ENCODE measurements at places on chromosomes 6 and 20.

- DNase-seq = no peak
Measured at GRCh38 chr20:11473983-11474382, 443.7 kb upstream of the BTBD3 start.

- DNase-seq = no peak
Measured at GRCh38 chr6:113094779-113095178, 747.6 kb downstream of the RFPL4B start.

- DNase-seq = no peak
Measured at GRCh38 chr20:23753194-23753548, 2.4 kb upstream of the CST1 start.

DNA sequence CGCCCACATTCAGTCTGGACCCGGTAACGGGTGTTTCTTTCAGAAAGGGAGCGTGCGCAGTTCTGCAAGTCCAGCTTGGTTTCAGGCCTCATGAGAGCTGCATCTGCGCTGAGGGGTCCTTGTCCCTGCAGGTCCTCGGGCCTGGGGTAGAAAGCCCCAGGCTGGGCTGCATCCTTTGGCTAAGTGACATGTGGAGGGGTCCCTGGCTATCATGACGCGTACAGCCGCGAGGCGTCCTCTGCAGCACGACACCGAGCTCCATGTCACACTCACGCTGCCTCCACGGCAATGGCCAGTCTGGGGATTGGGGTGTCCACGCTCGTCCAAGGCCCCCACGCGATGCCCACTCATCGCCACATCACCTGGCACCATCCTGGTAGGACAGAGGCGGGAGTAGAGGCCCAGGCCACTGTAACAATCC, 1.7 kb upstream of the KIF25 start:
- no peak for DNase-seq

DNA sequence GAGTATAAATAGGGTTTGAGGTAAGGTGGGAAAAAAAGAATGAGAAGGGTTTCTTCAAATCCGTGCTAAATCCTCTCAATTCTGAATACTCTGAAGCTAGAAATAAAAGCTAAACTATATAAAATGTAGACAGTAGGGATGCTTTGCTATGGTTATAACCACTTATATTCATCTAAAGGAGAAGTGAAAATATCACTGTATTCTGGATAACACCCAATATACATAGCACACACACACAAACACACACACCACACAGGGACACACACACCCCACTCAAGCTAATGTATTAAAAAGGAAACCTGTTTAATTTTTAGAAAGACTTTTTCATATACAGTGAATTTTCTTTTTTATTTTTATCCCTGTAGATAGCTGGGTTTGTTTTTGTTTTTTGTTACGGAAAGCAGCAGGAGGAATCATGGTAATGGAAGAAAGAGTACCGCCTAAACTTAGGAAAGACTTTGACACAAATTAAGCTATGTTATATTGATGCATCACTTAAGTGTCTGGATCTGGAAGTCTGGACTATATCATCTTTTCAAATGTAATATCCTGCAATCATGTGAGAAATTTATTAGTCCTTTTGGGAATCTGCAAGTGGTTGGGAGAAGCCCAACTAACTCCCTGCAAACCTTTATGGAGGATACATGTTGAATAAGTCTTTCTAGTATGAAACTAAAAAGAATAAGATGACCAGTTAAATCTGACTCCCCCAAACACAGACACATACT, 68.4 kb upstream of the FABP7 start:
- DNase-seq = no peak

GRCh38 chr20:56828402-56828801, 199.3 kb downstream of the TFAP2C start:
- no peak for DNase-seq

DNA sequence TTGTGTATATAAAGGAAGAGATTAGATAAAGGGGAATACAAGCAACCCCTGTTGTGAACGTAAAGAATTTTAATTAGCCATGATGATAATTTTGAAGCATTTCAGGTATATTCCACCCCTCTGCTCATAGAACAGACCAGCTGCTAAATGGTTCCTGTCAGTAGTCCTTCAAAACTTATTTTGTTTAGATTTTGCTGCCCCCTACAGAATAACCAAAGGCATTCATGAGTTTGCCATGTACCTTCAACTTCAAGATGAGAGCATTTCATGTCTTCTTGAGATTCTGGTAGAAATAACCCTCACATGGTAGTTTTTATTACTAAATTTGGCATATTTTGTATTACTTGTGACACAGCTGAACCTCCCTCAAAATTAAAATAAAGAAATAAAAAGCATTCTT, 1586.7 kb downstream of the HACE1 start:
- DNase-seq = no peak

- DNase-seq = no peak
Measured at GRCh38 chr6:35790683-35791082, 6.4 kb downstream of the CLPS start.

DNA sequence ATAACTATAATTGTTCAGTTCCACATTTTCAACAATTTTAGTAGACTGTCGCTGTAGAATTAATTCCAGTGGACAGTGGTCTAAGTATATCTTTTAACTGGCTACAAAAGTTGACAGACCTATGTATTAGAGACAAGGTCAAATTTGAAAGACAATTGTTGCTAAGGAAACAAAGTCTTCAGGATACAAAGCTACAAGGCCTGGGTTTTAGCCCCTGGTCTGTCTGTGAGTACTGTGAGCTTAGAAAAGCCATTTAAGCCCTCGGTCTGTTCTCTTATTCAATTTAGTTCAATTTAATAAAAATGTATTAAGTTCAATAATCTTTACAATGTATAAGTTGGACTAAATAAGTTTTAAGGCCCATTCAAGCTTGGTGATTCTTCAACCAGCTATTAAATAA, 352.5 kb downstream of the HDGFL1 start:
- DNase-seq = no peak

DNA sequence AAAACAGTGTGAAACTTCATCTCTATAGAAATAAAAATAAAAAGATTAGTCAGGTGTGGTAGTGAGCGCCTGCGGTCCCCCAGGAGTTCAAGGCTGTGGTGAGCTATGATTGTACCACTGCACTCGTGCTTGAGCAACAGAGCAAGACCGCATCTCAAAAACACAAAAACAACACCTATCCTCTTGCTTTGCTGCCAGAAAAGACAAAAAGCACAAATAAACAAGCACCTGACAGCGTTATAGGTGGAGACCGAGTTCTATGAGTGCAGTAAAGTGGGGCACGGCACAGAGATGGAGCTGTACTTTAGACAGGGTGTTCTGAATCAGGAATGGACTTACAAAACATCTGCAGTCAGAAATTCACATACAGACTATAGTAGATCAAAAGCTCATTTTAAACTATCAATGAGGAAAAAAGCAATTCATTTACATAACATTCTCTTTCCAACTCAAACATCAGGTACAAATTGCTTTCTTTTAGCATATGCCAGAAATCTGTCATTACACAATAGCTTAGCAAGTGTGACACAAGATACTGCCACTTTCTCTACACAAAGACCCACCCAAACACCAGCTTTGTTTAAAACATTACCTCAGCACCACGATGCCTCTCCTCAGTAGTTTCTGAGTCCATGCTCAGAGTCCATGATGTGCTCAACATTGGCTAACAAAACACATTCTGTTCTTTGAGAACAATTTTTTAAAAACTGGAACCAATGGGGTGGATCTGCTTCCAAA, 10.1 kb downstream of the EZR start:
- no peak for DNase-seq

- no peak for DNase-seq
Measured at GRCh38 chr20:40711079-40711478, 22.0 kb upstream of the MAFB start.

GRCh38 chr6:23823421-23823820, 302.6 kb upstream of the NRSN1 start:
- DNase-seq = no peak

DNA sequence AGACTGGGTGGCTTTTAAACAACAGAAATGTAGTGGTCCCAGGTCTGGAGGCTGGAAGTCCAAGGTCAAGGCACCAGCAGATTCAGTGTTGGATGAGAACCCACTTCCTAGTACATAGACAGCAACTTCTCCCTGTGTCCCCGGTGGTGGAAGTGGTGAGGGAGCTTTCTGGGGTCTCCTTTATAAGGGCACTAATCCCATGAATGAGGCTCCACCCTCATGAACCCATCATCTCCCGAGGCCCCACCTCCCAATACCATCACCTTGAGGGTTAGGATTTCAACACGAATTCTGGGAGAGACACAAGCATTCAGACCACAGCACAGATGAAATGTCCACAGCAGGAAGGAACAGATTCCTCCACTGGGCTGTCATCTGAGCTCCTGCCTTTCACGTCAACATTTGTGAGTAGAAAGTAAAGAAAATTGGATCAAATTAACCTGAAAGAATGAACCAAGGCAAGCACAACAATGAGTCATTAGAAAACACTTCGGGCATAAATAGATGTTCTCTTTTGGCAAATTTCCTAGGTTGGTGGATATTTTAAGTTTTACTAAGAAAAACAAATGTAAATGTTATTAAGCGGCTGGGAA, 130.7 kb downstream of the RNASET2 start:
- DNase-seq = no peak

DNA sequence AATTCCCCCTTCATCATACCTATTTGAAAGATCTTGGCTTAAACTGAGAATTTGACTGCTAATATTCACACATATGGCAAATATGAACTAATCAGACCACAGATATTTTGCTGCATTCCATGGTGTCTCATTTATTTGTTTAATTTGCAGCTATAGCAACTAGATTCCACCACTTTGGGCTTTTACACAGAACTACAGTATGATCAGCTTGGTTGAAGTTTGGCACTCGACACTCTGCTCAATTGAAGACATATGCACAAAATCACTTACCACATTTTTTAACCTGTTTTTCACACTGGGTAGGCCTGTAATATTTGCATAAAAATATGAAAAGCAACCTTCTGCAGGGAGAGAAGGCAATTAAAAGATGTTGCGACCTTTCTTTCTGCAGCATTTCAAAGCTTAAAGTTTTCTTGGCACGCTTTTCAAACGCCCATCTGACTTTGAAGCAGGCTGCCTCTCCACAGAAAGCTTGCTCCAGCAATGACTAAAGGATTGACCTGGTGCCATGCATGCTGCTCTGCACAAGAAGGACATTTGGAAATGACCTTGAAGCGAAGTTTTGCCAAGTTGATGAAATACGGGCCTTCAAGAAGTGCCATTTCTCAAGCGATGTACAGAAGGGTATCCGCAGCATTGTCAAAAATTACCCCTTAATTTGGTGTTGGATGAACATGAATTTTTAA, 126.7 kb downstream of the AIG1 start:
- no peak for DNase-seq

DNA sequence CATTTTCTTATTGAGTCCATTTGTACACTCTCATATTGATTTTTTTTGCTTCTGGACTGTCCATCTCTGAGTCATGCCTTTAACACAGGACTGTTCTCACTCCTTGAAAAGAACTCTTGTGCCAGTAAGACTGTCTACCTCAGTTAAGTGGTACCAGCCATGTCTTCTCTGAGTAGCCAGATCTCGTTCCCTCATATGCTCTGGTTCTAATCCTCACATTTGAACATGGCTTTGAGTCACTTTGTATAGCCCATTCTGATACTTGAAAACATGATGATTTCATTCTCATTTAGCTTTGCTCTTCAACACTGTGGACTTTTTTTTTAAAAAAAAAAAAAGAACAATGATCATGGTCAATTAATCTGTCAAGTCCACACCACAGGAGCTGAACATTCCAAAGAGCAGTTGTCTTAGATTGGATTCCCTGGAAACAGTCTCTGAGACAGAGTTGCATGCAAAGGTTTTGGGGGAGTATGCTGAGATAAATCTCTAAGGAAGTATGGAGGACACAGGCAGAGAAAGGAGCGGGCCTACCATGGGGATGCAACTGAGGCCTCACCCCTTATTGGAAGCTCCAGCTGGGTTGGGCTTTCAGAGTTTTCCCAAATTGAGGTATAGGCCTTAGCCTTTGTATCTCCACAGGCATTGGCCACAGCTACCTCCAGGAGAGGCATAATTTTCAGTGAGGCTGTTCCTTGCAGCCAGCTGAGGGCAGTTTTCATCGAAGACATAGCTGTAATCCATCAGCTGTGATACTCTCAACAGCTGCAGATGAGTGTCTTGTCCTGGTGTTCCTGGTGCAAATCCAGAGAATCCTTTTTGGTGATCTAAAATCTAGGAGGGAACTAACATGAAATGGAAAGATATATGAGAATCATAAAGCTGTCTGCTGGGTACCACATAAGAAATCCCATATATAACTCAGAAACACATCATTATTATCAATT, 6.0 kb upstream of the PTCHD4 start:
- DNase-seq = no peak

- no peak for DNase-seq
Measured at GRCh38 chr20:50737352-50737751, 6.0 kb downstream of the PARD6B start.

DNA sequence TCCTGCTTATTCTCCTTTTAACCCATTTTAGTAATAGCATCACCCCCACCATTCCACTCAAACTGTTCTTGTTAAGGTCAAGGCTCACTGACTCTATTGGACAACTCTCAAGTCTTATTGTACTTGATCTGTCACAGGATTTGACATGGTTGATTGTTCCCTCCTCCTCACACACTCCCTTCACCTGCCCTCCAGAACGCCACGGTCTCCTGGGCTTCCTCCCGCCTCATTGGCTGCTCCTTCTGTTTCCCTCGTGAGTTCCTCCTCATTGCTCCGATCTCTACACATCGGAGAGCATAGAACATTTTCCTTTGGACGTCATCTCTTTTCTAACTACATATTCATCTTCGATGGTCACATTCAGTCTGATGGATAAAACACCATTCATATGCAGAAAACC, 55.1 kb downstream of the STMND1 start:
- DNase-seq = no peak

- no peak for DNase-seq
Measured at GRCh38 chr6:123420512-123420911, 216.2 kb downstream of the TRDN start.

- no peak for DNase-seq
Measured at GRCh38 chr20:11652128-11652527, 265.6 kb upstream of the BTBD3 start.

DNA sequence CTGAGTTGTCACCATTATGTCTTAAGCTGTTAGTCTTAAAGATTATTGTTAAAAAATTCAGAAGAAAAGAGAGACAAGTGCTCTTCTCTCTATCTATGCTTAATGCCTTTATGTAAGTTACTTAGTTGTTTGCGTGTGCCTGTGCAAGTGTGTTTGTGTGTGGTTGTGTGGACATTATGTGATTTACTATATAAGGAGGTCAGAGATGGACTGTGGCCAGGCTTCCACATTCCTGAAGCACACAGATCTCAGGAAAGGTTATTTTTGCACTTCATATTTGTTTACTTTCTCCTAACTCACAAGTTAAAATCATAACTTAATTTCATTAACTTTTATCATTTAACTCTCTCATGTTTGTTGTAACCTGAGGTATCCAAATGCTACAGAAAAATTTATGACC, 14.5 kb downstream of the ENPP4 start:
- no peak for DNase-seq

- no peak for DNase-seq
Measured at GRCh38 chr6:128494440-128494839, 26.0 kb downstream of the PTPRK start.

GRCh38 chr6:38638941-38639497, 710 bp downstream of the BTBD9 start:
- peak; percentile 47 for DNase-seq
